NCI-H226 (cell line): ENCODE measurements at places on chromosomes 1 and 21.

GRCh38 chr1:208499601-208500000 is 255.4 kb upstream of the PLXNA2 start:
- no peak for DNase-seq

- DNase-seq = no peak
These were observed 2.8 kb downstream of the FOXD2 start for GRCh38 chr1:47440599-47441081.

- DNase-seq = no peak
These were observed 42.9 kb downstream of the RUNX1 start for GRCh38 chr21:35006248-35006647.

GRCh38 chr1:114199017-114199594 is 45.4 kb upstream of the SYT6 start:
- no peak for DNase-seq

- no peak for DNase-seq
These were observed 1.9 kb upstream of the PIGV start for GRCh38 chr1:26785611-26786436.

- no peak for DNase-seq
These were observed 47.0 kb downstream of the CHML start for GRCh38 chr1:241593186-241593585.

- no peak for DNase-seq
These were observed 182.6 kb downstream of the VAV3 start for GRCh38 chr1:107782217-107782845.

DNA sequence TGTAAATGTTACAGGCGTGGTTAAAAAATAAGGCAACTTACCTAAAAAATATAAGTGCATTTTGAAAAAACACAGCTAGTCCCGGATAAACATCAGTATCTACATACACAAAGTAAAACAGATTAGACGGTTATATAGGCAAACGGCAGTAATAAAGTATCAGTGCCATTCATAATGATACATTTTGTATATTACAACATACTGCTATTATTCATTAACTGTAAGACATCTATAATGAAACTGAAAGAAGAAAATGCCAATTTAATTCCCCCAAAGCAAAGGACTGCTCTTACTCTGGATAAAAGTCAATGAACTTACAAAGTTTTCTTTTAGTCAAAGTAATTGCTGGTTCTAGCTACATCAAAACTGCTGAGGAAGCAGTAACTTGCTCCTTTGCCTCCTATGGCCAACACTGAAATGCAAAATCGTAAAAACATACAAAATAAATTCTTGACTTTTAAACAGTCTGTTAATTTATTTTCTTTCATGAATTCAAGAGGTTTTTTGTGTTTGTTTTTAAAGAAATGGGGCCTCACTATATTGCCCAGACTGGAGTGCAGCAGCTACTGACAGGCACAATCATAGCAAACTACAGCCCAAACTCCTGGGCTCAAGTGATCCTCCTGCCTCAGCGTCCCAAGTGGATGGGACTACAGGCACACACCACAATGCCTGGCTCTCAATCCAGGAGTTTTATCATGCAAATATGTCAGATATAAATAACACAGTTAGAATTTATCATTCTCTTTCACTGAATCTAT is 23.9 kb downstream of the TMEM50B start:
- no peak for DNase-seq

- DNase-seq = peak; percentile 81
These were observed 629.1 kb downstream of the SMYD3 start for GRCh38 chr1:245877976-245878375.

DNA sequence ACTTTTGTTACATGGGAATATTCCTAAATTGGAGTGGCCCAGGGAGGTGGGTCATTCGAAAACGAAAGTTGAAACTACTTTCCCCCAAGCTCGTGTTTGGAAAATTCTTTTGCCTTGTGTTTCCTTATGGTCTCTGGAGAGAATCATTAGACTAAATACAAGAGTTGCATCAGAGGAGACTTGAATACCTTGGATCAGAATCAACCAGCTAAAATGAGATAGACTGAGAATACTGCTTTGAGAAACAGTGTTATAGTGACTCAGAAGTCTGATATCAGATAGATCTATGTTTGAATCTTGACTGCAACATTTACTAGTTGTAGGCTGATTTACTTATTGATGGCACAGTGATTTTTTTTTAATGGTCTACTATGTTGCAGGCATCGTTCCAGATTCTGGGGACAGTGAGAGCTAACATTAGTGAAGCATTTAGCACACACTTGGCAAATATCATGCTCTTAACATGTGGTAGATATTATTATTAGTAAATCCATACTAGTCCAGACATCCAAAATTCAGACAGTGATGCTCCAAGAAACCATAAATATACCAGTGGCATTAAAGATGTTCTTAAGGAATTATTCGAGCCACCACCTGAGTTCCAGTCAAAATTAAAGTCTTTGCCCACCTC is 12.9 kb upstream of the ACTN2 start:
- DNase-seq = peak; percentile 8

- no peak for DNase-seq
These were observed 11.4 kb upstream of the PRMT2 start for GRCh38 chr21:46624050-46624449.

DNA sequence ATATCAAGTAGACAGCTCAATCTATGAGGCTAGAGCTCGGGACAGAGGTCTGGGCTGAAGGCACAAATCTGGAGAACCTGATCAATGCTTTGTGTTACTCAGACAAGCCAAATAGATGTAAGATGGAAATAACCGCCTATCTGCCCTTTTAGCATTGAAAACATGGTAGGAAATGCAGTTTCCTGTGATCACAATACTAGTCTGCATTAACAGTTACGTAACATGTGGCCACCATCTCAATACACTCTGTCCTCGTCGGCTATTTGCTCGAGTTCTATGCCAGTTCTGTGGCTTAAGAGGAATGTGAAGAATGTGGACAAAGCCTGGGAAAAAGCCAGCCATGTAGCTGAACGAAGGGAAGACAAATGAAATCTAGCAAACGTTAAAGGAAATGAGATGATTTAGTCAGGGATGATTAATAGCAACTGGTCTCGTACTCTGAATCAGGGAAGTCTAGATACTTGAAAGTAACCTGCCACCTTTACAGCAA is 73.3 kb downstream of the HSF2BP start:
- DNase-seq = peak; percentile 99

GRCh38 chr1:244087611-244088010 is 36.5 kb downstream of the ZBTB18 start:
- DNase-seq = no peak

GRCh38 chr1:75641325-75641724 is 30.4 kb upstream of the SLC44A5 start:
- no peak for DNase-seq

DNA sequence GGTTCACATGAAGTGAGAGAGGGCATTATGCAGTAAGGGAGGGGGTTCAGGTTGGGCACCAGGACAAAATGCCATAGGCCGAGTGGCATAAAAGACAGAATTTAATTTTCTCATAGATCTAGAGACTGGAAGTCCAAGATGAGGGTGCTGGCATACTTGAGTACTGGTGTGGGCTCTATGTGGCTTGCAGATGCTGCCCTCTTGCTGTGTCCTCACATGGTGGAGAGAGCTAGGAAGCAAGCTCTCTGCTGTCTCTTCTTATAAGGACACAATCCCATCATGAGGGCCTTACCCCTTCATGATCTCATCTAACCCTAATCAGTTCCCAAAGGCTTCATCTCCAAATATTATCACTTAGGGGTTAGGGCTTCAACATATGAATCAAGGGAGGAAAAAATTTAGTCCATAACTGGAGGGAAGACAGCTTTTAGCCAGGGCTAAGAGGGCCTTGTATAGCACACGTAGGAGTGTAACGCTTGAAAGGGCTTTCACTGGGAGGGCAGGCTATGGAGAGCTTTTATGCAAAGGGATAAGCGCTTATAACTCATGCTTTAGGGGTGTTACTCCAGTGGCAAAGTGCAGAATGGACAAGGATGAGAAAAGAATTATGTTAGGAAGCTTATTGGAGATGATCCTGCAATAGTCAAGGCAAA is 64.5 kb downstream of the PLPPR5 start:
- no peak for DNase-seq
